ENCODE measurements at places on chromosomes 6 and 20.

DNA sequence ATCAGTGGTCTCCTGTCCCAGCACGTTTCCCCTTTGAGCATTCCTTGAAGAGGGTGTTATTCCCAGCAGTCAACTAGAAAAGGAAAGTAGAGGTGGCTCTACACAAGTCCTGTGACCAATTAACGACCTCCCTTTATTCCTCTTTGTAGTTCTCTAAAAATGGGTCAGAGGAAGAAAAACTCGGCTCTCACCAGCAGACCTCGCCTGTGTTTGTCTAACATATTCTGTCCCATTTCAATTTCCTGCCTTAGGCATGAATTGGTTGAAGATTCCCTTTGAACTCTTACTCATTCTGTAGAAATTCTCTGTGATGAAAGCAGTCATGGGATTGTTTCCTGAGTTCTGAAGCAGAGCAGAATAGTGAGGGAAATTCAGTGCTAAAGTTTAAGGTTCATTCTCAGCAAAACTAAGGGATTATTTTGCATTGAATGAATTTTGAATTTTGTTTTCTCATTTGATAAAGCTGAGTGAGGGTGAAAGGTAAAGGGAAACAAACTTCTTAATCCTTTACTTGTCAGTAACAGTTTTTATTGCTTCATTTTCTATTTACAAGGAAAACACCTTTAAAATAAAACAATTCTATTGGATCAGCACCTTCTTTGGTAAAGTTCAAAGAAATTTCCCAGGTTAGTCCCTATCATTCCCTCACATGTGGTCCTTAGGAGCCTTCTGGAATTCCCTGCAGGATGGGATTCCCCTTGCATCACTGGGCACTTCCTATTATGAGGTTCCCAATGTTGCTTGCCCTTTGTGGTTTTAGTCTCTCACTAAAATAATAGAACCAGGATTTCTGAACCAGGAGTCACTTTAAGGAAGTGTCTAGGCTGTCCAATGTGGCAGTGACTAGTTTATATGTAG, 105.8 kb downstream of the SLX4IP start:
- peak; percentile 74 for DNase-seq

DNA sequence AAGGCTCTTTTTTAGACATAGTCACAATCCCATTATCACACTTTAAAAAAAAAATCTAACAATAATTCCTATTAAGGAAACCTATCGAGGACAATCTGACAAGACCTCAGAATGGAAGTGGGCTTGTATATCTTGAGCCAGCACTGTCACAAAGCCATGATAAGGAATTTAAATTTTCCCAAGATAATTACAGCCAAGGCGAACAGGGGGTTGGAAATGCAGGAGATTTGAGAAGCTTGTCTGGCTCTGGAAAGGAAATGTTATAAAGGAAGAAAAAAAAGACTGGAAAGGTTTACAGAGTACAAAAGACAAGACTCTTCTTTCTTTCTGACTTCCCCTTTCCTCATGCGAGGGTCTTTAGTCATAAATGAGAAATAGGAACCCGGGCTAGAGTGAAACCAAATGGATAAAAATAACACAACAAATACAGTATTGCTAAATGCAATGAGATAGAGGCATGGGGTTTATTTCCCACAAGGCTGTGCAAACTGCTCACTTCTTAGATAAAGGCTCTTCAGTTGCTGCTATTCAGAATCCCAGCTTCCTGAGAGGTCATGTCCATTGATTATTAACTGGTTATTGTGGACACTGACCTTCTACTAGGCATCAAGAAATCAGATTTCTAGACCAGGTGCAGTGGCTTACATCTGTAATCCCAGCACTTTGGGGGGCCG, 13.4 kb upstream of the GHRH start:
- DNase-seq: no peak

- peak; percentile 51 for DNase-seq
Measured at GRCh38 chr6:28474441-28475219, 31.3 kb upstream of the ZSCAN23 start.

DNA sequence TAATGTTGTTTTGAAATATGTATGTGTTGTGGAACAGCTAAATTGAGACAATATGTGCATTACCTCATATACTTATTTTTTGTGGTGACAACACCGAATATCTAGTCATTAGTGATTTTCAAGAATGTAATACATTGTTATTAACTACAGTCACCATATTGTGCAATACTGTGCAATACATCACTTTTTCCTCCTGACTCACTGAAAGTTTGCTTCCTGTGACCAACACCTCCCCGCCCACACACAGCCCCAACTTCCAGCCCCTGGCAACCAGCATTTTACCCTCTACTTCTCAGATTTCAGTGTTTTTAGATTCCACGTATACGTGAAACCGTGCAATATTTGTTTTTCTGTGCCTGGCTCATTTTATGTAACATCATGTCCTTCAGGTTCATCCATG, 627.9 kb downstream of the PRKN start:
- DNase-seq: peak; percentile 71

DNA sequence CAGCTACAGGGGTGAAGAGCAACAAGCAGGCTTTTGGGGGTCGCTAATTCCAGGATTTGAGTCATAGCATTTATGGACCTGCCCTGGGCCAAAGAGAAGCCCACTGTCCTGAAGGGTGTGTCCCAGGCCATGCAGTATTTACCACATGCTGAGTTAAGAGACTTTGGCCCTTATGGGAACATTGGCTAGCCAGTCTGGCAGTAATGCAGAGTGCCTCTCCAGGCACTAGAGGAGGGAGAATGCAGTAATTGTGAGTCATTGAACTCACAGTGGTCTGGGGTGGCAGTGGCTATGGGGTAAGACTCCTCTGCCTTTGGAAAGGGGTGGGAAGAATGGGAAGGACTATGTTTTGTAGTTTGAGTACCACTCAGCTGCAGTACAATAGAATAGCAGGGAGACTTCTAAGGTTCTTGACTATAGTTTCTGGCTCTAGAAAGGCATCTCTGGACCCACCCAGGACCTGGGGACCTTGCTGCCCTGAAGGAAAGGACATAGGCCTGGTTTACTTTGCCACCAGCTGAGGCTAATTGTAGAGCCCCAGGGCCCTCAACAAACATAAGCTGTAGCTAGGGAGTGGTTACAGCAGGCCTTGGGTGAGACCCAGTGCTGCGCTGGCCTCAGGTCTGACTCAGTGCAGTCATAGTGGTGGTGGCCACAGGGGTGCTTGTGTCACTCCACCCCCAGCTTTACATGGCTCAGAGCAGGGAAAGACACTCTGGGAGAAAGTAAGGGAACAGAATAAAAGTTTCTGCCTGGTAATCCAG, 520.9 kb downstream of the HTR1B start:
- DNase-seq: no peak

GRCh38 chr20:10652660-10653261, 21.0 kb downstream of the JAG1 start:
- no peak for DNase-seq

DNA sequence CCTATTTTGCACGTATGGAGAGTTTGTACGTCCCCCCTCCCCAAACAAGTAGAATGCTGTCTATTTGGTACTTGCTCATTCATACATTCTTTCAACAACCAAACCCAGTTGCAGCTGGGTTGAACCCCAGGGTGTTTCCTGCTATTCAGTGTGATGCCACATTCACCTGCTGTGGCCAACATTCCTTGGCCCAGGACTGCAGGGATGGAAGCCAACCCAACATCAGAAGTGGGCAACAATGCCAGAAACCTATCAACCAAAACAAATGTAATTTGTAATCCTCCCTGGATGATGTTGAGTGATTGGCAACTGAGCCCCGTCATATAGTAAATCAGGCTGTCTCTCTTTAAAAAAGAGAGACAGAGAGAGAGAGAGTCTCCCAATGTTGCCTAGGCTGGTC, 8.9 kb downstream of the NT5E start:
- no peak for DNase-seq

- no peak for DNase-seq
Measured at GRCh38 chr20:59031564-59032022, 542 bp downstream of the ATP5F1E start.

GRCh38 chr6:166707045-166707444, 80.0 kb upstream of the RPS6KA2 start:
- no peak for DNase-seq

DNA sequence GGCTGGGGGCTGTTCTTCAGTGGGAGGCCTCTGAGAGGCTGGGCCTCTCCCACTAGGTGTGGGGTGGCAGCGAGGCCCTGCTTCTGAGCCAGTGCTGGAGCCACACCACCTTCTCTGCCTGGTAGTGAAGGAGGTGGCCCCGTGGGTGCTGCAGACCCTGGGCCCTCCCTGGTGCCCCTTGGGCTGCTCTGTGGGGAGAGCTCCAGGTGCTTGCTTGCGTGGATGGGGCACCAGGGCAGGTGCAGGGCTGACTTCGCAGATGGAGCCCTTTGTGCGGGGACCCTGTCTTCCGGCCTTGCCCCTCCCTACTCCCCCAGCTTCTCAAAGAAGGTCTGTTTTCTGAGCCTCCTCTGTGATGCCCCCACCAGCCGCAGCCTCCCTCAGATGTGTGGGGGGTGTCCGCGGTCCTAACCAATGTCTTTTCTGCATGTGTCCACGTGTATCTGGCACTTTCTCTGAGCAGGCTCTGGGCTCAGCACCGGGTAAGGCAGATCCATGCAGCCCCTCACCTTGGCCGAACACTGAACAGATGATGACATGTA, 17.2 kb upstream of the MYT1 start:
- no peak for DNase-seq

- DNase-seq: no peak
Measured at GRCh38 chr20:16206817-16207216, 366.4 kb downstream of the KIF16B start.

- no peak for DNase-seq
Measured at GRCh38 chr6:44495036-44495901, 107.8 kb downstream of the CDC5L start.

DNA sequence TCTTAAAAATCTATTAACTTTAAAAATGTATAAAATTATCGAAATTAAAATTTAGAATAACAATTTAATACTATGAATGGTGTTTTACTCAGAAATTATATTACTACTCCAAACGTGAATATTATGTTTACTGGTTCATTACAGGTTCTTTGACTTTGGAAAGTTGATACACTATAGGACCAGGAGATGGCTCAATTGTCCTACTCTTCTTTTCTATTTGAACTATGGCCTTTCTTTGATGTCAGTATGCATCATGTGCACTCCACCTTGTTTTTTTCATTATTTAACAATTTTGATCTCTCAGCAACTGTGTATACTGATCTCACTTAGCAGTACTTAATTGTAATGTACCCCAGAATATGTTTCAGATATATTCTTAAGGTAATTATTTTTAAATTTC, 391.5 kb upstream of the MANEA start:
- DNase-seq: no peak

GRCh38 chr20:48629069-48629959, 198.5 kb downstream of the PREX1 start:
- DNase-seq: no peak

DNA sequence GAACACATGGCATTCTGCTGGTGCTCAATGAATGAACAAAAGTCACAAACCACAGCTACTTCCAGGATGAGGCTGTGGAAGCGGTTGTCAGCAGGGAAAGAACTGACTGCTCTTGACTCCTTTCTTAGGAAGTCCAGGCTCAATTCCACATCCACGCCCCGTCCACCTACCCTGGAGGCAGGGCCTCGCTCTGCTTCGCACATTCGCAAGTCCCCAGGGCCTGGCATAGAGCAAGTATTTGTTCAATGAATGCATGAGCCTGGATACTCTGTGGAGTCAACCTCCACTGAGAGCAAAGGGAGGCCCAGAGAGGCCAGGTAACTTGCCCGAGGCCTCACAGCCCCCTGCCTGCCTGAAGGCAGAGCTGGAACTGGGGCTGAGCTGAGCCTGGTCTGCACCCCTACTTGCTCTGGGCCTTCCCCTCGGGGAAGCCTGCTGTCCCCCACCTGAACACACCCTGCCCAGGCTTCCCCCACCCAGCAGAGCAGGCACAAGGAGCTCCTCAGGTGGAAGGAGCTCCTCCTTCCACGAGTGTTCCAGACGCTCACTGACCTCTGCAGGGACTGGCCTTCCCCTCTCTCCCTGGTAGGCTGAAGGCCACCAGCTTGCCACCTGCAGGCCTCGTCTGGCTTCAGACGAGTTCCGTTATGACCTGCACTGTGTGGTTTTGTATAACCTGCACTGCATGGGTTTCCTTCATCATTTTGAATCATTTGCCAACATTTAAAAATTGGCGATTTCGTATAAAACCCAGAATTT, 119.3 kb upstream of the PTPN1 start:
- DNase-seq: no peak

GRCh38 chr6:45200510-45200909, 127.6 kb upstream of the RUNX2 start:
- no peak for DNase-seq

DNA sequence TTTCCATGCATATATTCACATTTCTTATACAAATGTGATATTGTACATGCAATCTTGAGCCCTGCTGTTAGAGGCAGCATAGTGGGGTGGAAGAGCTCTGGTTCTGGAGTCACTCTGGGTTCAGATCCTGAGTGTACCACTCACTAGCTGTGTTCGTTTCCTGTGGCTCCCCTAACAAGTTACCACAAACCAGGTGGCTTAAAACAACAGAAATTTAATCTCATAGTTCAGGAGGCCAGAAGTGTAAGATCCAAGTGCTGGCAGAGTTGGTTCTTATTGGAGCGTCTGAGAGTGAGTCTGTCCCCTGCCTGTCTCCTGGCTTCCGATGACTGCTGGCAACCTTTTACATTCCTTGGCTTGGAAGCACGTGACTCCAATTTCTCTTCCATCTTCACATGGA, 115.6 kb downstream of the MAP3K7 start:
- DNase-seq: no peak

DNA sequence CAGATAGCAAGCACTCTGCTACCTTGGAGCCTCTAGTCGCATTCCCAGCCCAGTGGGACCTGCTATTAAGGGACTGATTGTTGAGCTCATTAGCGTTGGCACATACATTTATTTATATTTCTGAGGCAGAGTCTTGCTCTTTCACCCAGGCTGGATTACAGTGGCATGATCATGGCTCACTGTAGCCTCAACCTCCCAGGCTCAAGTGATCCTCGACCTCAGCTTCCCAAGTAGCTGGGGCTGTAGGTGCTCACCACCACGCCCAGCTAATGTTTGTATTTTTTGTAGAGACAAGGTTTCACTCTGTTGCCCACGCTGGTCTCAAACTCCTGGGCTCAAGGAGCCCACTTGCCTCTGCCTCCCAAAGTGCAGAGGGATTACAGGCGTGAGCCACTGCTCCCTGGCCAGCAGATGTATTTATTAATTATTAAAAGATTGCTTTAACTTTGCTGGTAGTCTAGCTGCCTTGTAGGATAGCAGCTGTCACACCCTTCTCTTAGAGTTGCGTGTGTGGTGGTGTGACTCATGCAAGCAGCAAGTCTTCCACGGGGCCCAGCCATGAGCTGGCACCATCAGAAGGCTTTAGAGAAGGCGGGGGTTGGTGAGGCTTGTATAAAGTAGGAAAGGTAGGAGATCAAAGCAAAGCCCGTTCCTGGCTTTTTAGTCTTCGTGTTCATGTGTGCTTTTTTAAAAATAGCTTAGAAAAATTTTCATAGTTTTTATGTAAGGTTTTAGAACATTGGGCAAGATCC, 16.5 kb downstream of the ACTR5 start:
- peak; percentile 68 for DNase-seq

- DNase-seq: no peak
Measured at GRCh38 chr6:119334535-119335264, 14.9 kb downstream of the MAN1A1 start.

- peak; percentile 94 for DNase-seq
Measured at GRCh38 chr6:52419809-52420667, at the start of gene EFHC1. EFHC1 (plus strand) TSS chr6:52420342; CDS start chr6:52420411, 69 bp downstream.

GRCh38 chr6:166351715-166352285, 9.5 kb upstream of the SFT2D1 start:
- peak; percentile 67 for DNase-seq

Data from retinal pigment epithelial cell (primary cell).